ENCODE measurements at places on chromosomes 11 and 22. TPM values are rescaled to one million over a fixed set of nuclear protein-coding genes. Genes with fewer than 3 reads are reported as not detected.

SERHL2 gene
- 8.0 TPM for polyA plus RNA-seq

RFPL3 gene
- polyA plus RNA-seq: not detected

SPTY2D1 gene
- polyA plus RNA-seq: 25.9 TPM

BIRC3 gene
- 1.4 TPM for polyA plus RNA-seq

GAB4 gene
- polyA plus RNA-seq: not detected

STARD10 gene
- 61.6 TPM for polyA plus RNA-seq

FCHSD2 gene
- 47.2 TPM for polyA plus RNA-seq

ZDHHC5 gene
- polyA plus RNA-seq: 50.6 TPM

FGF19 gene
- polyA plus RNA-seq: 0.14 TPM

DCHS1 gene
- 33.3 TPM for polyA plus RNA-seq

OR51B2 gene
- not detected for polyA plus RNA-seq

ZNF215 gene
- 3.8 TPM for polyA plus RNA-seq

UPK3A gene
- 0.22 TPM for polyA plus RNA-seq

KCNJ1 gene
- 102 TPM for polyA plus RNA-seq

NRGN gene
- 29.4 TPM for polyA plus RNA-seq

OR5A1 gene
- not detected for polyA plus RNA-seq

TUT1 gene
- 25.0 TPM for polyA plus RNA-seq

TMEM132A gene
- polyA plus RNA-seq: 107 TPM

PGA5 gene
- polyA plus RNA-seq: 0.21 TPM

PRR33 gene
- polyA plus RNA-seq: 0.20 TPM

XKR3 gene
- polyA plus RNA-seq: not detected

SLC22A6 gene
- polyA plus RNA-seq: 0.22 TPM

PKP3 gene
- polyA plus RNA-seq: 9.1 TPM

CNTF gene
- polyA plus RNA-seq: 0.99 TPM

TRIM49 gene
- polyA plus RNA-seq: not detected

PPFIA1 gene
- polyA plus RNA-seq: 39.0 TPM

SPON1 gene
- 62.3 TPM for polyA plus RNA-seq

MMP7 gene
- polyA plus RNA-seq: 24.5 TPM

GPHA2 gene
- 1.7 TPM for polyA plus RNA-seq

OR5P2 gene
- not detected for polyA plus RNA-seq

IFITM1 gene
- polyA plus RNA-seq: 34.7 TPM

WNT11 gene
- polyA plus RNA-seq: 6.3 TPM

IRAG1 gene
- polyA plus RNA-seq: 11.9 TPM

DNAJC24 gene
- 28.5 TPM for polyA plus RNA-seq
